ENCODE measurements at places on chromosomes 16 and 17.

DNA sequence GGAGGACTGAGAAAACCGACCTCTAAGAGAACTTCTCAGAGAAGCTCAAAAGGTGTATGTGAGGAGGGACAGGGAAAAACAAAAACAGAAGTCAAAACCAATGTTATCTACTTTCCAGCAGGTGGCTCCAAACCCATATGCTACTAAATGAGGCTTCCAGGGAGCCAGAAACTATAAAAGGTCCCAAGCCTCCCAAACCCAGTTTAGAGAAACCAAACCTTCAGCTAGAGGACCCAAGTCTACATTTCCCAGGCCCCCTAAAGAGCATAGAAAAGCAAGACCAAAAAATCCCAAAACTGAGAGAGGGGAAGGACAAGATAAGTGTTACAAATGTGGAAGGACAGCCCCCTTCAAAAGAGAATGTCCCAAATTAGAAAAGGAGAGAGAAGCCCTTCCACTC is 3.7 kb downstream of the HPR start:
- no peak overlapping the region for H3K4me3 ChIP-seq
- no peaks in the 10 kb centered on the region for H3K27me3 ChIP-seq
- no peaks in the 10 kb centered on the region for H3K4me1 ChIP-seq
- no peak overlapping the region for H3K27ac ChIP-seq
- no peaks in the 10 kb centered on the region for H3K36me3 ChIP-seq

- no peak overlapping the region for H3K4me3 ChIP-seq
- H3K36me3 ChIP-seq, result no peaks in the 10 kb centered on the region
These were observed 182.3 kb downstream of the PHKB start for GRCh38 chr16:47643323-47644000.

GRCh38 chr16:66273053-66273452 is 93.4 kb upstream of the CDH5 start:
- no peak overlapping the region for H3K27ac ChIP-seq
- H3K27me3 ChIP-seq, result no peaks in the 10 kb centered on the region
- DNase-seq, result no peak
- H3K4me1 ChIP-seq, result no peaks in the 10 kb centered on the region
- H3K36me3 ChIP-seq, result no peaks in the 10 kb centered on the region
- H3K4me3 ChIP-seq, result no peak overlapping the region

DNA sequence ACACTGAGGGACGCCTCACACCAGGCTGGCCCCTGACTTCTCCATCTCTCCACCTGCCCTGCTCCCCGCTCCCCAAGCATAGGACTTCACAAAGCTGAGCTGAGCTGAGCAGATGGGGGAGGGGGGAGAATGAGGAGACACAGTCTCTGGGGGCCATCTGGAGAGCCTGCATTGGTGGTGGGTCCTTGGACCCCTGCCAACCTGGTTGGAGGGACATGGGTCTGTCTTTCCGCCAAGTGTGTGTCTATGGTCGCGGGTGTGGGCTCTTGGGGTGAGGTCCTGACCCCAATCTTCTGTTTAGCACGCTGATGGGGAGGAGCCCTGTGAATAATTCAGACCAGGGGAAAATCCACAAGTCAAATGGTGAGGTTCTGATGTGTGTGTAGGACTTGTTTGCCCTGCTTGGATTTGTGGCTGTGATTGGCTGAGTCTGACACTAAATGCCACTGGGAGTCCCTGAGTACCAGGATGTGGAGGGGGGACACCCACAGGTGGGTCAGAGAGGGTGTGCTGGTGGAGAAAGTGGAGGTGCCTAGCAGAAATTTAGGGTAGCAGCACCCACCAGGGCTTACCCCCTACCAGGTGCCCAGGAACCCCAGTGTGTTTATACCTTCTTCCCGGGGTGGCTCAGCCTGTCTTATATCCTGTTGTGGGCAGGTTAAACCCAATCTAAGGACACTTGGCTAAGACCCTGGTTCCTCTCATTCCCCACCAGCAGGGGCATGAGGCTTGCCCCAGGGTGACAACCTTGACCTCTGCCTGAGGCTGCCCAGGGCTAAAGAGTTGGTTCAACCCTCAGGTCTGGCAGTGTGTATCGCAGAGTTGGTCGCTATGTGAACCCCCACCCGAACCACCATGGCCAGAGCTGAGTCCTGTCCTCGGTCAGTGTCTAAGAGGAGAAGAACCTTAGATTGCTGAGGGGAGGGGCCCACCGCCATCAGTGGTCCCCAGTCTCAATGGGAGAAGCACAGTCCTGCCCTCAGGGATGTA is 2.1 kb downstream of the FMNL1 start:
- peak overlapping the region; percentile 96 for H3K27ac ChIP-seq
- H3K4me1 ChIP-seq, result peaks cover 53% of the 10 kb centered on the region
- no peaks in the 10 kb centered on the region for H3K36me3 ChIP-seq
- DNase-seq, result no peak
- no peak overlapping the region for H3K4me3 ChIP-seq

GRCh38 chr16:4454623-4455022 is 19.8 kb downstream of the NMRAL1 start:
- H3K27ac ChIP-seq, result no peak overlapping the region
- no peaks in the 10 kb centered on the region for H3K36me3 ChIP-seq
- no peak for DNase-seq
- no peaks in the 10 kb centered on the region for H3K27me3 ChIP-seq

- DNase-seq, result no peak
- no peak overlapping the region for H3K27ac ChIP-seq
- H3K36me3 ChIP-seq, result no peaks in the 10 kb centered on the region
- no peaks in the 10 kb centered on the region for H3K27me3 ChIP-seq
- H3K4me1 ChIP-seq, result no peaks in the 10 kb centered on the region
These were observed 419.1 kb downstream of the MAF start for GRCh38 chr16:79181419-79181818.

DNA sequence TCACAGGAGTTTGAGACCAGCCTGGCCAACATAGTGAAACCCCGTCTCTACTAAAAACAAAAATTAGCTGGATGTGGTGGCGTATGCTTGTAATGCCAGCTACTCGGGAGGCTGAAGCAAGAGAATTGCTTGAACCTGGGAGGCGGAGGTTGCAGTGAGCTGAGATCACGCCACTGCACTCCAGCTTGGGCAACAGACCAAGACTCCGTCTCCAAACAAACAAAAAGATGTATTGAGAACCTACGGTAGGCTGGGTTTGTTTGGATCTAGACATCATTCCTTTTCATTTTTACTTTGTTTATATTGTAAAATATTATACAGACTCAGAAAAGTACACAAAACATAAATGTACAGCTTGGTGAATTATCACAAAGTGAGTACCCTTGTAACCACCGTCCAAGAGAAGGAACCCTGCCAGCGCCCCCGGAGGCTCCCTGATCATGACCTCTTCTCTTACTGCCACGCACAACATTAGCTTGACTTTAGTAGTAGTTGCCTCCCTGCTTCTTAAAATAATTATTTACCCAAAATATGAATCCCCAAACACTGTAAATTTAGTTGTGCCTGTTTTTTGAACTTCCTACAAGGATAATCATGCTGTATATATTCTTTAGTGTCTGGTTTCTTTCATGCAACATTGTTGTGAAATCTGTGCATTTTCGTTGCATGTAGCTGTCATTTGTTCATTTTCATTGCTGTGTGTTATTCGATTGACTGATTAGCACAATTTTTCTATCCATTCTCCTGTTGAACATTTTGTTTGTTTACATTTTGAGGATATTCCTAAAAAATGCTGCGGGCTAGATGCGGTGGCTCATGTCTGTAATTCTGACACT is 56.5 kb downstream of the KSR1 start:
- no peaks in the 10 kb centered on the region for H3K4me1 ChIP-seq
- no peaks in the 10 kb centered on the region for H3K36me3 ChIP-seq
- no peak overlapping the region for H3K4me3 ChIP-seq
- no peaks in the 10 kb centered on the region for H3K27me3 ChIP-seq

DNA sequence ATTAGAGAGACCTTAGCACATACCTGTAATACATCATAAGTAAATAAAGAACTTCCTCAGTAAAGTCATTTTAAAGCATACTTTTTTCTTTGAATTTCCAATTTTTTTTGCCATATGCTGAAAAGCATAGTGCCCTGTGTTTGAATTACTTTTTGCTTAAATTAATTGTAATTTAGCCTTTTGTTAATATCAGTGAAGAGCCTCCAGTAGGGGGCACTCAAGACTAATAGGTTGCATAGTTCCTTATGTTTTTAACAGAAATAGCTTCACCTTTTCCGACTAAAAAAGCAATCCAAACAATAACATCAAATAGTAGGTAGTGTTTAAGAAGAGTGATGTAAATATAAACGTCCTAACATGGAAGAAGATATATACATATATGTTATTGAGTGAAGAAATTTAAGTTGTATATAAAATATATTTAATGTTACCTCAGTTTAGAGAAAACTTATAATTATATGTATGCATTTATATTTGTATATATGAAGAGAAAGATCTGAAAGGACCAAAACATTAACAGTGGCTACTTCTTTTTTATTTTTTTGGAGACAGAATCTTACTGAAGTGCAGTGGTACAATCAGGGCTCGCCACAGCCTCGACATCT is 18.6 kb downstream of the RAD51C start:
- no peaks in the 10 kb centered on the region for H3K36me3 ChIP-seq
- H3K27ac ChIP-seq, result no peak overlapping the region
- no peaks in the 10 kb centered on the region for H3K27me3 ChIP-seq
- no peaks in the 10 kb centered on the region for H3K4me1 ChIP-seq
- DNase-seq, result peak; percentile 15

- peaks cover 27% of the 10 kb centered on the region for H3K4me1 ChIP-seq
- DNase-seq, result no peak
These were observed 12.9 kb downstream of the AKAP1 start for GRCh38 chr17:57097832-57098421.

DNA sequence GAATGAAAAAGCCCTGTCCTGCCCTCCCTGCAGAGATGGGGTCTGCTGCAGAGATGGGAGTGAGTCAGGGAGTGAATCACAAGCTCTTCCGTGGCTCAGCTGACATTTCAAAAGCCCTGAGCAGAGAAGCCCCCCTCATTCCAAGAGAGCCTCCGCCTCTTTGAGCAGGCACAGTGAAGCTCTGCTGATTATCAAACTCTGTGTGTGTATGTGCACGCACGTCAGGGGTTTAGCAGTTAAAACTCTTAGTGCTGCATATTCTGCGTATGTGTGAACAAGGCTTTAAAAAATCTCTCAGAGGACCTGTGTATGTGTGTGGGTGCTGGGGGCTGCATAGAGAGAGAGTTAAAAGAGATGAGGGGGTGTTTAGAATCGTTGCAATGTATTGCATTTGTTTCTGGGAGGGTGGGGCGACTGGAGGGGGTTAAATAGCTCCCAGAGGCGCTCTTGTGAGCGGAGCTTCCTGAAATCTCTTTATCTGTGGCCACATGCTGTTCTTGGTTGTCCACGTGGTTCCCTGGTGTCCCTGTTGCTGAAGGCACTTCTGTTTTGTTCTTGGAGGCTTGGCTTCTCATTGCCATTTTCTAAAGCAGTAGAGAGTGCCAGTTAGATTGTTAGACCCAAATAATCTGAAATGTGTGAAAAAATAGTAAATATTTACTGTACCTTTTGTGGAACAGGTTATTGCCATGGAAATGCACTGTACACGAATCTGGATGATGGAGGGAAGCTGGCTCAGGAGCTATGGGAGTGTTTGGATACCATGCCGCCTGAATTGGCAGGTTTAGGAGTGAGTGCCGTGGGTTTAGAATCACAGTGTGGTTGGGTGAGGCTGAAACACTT is 116.6 kb downstream of the PRKCB start:
- H3K4me1 ChIP-seq, result no peaks in the 10 kb centered on the region
- H3K36me3 ChIP-seq, result no peaks in the 10 kb centered on the region
- DNase-seq, result no peak
- no peak overlapping the region for H3K27ac ChIP-seq

- no peak overlapping the region for H3K27ac ChIP-seq
- H3K4me1 ChIP-seq, result peaks cover 5% of the 10 kb centered on the region
- H3K36me3 ChIP-seq, result peaks cover 11% of the 10 kb centered on the region
- no peak for DNase-seq
These were observed 41.0 kb downstream of the USP22 start for GRCh38 chr17:21001813-21002221.

DNA sequence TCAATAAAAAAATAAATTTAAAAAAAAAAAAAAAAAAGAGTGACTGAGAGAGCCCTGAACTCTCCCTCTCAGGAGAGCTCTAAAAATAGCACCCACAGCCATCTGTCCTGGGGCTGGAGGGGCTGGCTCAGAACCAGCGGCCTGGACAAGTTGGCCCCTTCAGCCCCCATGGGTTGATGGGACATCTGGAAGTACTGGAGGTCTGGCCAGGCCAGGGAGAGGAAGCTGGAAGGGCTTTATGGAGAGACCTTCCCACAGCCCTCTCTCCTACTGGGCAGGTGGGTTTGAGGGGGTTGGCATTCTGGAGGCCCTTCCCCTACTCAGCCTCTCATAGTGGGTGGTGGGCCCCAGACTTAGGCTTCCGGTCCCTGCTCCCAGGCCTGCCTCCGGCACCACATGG is 93.7 kb upstream of the TMEM97 start:
- no peak overlapping the region for H3K4me3 ChIP-seq
- H3K27me3 ChIP-seq, result peaks cover 3% of the 10 kb centered on the region
- no peaks in the 10 kb centered on the region for H3K4me1 ChIP-seq

GRCh38 chr16:53836680-53837079 is 132.7 kb downstream of the FTO start:
- H3K27me3 ChIP-seq, result no peaks in the 10 kb centered on the region
- no peaks in the 10 kb centered on the region for H3K36me3 ChIP-seq
- DNase-seq, result no peak
- H3K27ac ChIP-seq, result no peak overlapping the region
- H3K4me1 ChIP-seq, result no peaks in the 10 kb centered on the region
- H3K4me3 ChIP-seq, result no peak overlapping the region

DNA sequence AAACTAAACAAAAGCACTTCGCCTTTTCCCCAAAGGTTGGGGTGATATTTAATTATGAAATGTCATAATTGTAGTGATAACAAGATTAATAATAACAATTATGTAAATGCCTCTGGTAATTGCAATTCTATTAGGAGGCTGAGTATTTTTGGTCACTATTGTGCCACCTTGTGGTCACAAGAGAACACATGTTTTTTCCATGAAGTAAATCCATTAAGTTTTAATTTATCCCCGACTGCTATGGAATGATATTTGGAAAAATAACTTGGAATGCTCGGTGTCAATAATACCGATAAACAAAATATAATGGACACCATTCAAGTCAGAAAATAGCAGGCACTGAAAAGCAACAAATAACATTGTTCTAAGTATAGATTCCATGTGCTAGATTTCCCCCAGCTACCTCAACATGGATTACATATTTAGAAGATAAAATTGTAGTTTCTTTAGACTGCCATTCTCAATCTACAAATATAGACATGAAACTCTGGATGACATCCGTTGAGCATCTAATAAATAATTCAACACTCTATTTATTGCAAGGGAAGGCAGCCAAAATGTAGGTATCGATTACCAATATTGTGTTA is 25.0 kb upstream of the KCNJ2 start:
- H3K36me3 ChIP-seq, result no peaks in the 10 kb centered on the region
- no peak overlapping the region for H3K27ac ChIP-seq
- H3K27me3 ChIP-seq, result no peaks in the 10 kb centered on the region
- no peak overlapping the region for H3K4me3 ChIP-seq
- H3K4me1 ChIP-seq, result no peaks in the 10 kb centered on the region

GRCh38 chr16:64962786-64963185 is 159.1 kb downstream of the CDH11 start:
- no peak for DNase-seq
- H3K4me3 ChIP-seq, result no peak overlapping the region
- no peaks in the 10 kb centered on the region for H3K27me3 ChIP-seq
- H3K36me3 ChIP-seq, result no peaks in the 10 kb centered on the region
- no peaks in the 10 kb centered on the region for H3K4me1 ChIP-seq
